Muscle of leg (tissue), 16 donors: ENCODE measurements at places on chromosomes 4 and X. TPM values are rescaled to one million over a fixed set of nuclear protein-coding genes. Genes with fewer than 3 reads are reported as not detected.

The PPA2 gene
- 69.7 TPM for total RNA-seq

DNA sequence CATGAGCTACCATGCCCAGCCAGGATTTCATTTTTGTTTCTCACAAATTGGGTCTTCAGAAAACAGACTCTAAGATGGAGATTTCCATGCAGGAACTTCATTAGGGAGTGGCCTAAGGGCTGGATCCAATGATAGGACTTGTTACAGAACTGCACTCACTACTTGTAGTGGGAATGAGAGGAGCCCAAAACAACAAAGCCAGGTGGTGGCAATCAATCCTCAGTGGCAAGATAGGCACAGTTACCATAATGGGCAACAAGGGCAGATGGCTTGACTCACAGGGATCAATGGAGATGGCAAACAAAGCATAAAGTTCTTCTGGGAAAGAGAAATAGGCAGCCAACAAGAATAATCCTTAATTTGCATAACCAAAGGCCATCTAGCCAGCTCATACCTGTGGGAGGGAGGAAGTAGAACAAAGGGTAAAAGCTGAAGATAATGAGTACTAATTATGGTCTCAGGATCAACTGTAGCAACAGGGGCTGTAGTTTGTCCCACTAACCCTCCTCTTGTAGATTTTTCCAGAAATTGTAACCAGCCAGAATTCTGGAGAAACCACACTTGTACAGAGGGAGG lies 72.8 kb upstream of the MAPK10 start:
- no peaks in the 10 kb centered on the region for H3K36me3 ChIP-seq
- no peak overlapping the region for H3K27ac ChIP-seq
- no peak overlapping the region for H3K4me3 ChIP-seq
- no peaks in the 10 kb centered on the region for H3K4me1 ChIP-seq

DNA sequence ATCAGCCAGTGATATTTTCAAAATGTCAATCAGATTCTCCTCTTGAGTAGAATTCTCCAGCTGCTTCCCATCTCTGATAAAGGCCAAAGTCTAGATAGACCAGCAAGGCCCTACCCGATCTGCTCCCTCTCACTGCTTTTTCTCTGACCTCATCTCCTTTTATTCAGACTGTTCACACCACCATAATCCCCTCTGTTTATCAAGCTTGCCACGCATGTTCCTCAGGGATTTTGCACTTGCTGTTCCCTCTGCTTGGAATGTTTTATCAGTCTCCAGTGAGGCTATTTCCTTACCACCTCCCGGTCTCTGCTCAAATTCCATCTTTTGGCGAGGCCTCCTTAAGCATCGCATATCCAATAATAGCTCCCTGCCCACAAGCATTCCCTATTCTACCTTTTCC lies 20.1 kb downstream of the NOCT start:
- H3K27me3 ChIP-seq, result no peaks in the 10 kb centered on the region
- H3K27ac ChIP-seq, result no peak overlapping the region
- H3K4me1 ChIP-seq, result no peaks in the 10 kb centered on the region
- peaks cover 6% of the 10 kb centered on the region for H3K36me3 ChIP-seq

GRCh38 chr4:150001815-150002214 lies 76.4 kb upstream of the DCLK2 start:
- no peaks in the 10 kb centered on the region for H3K36me3 ChIP-seq
- peaks cover 2% of the 10 kb centered on the region for H3K4me1 ChIP-seq
